ENCODE measurements at places on chromosomes 6 and 20. TPM values are rescaled to one million over a fixed set of nuclear protein-coding genes. Genes with fewer than 3 reads are reported as not detected.

KCNG1 gene
- total RNA-seq: 5.5 TPM

APOBEC2 gene
- total RNA-seq: not detected

PROKR2 gene
- total RNA-seq: not detected

SLC26A8 gene
- not detected for total RNA-seq

MAS1 gene
- total RNA-seq: not detected

LTB gene
- not detected for total RNA-seq

CPNE5 gene
- total RNA-seq: 0.47 TPM

SLC17A3 gene
- total RNA-seq: not detected

HFE gene
- total RNA-seq: 14.5 TPM

HEBP2 gene
- total RNA-seq: 11.2 TPM

DNAH8 gene
- under 0.01 TPM for total RNA-seq

EYA4 gene
- 13.1 TPM for total RNA-seq

FNDC11 gene
- total RNA-seq: 0.95 TPM

Measured in bronchial smooth muscle cell (primary cell).